NCI-H1930 (cell line): ENCODE measurements at places on chromosomes 5 and 9.

GRCh38 chr9:9099646-9100045, 1300.1 kb upstream of the DMAC1 start:
- DNase-seq = peak; percentile 23

GRCh38 chr9:90987566-90987965, 185.9 kb downstream of the SYK start:
- DNase-seq = no peak

- no peak for DNase-seq
Measured at GRCh38 chr5:13658761-13659160, 285.7 kb downstream of the DNAH5 start.

- DNase-seq = no peak
Measured at GRCh38 chr9:137924169-137924568, 46.6 kb downstream of the CACNA1B start.

DNA sequence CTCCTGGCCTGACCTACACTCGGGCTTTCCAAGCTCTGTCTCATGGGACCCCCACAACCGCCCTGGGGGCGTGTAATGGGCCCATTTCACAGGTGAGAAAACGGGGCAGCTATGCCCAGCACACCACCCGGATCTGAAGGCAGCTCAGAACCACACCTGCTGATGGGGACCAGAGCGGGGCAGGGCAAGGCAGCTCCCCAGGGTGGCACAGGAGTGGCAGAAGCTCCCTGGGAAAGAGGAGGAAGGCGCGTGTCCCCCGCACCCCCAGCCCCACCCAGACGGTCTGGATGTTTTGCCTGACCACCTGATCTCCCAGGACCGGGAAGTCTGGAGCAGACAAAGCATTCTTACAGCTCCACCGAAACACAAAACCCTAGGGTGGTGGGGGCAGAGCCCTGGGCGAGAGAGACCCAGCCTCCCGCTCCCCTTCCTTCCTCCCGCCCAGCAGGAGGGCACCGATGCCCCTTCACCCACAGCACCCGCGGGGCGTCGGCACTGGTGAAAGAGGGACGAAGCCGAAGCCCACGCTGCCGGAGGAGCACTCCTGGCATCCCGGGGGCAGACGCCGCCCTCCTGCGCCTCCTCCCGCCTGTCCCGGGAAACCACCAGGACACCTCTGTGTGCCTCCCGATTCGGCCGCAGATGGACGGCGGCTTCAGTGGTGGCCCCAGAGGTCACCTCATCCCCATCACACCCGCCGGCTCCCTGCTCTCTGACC, 14.5 kb downstream of the NOTCH1 start:
- no peak for DNase-seq

GRCh38 chr5:14428302-14429081, 153.1 kb upstream of the OTULINL start:
- DNase-seq = no peak

DNA sequence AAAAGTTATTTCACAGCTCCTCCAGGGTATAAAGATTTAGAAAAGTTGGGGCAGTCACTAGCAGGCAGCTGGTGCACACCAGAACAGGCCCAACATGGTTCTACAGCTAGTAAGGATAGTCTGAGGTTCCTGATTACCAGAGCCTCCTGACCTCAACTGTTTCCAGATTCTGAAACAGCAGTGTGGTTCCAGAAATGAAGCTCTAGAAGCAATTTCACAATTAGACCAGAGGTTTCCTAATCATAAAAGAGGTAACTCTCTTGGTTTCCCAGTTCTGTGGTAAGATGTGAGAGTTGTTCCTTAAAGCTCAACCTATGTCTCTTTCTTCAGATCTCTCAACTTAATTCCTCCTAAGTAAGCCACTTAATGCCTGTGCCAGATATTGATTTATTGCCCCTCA, 11.9 kb downstream of the AGTPBP1 start:
- no peak for DNase-seq

- DNase-seq = no peak
Measured at GRCh38 chr5:9596171-9596780, 33.9 kb downstream of the TAS2R1 start.

DNA sequence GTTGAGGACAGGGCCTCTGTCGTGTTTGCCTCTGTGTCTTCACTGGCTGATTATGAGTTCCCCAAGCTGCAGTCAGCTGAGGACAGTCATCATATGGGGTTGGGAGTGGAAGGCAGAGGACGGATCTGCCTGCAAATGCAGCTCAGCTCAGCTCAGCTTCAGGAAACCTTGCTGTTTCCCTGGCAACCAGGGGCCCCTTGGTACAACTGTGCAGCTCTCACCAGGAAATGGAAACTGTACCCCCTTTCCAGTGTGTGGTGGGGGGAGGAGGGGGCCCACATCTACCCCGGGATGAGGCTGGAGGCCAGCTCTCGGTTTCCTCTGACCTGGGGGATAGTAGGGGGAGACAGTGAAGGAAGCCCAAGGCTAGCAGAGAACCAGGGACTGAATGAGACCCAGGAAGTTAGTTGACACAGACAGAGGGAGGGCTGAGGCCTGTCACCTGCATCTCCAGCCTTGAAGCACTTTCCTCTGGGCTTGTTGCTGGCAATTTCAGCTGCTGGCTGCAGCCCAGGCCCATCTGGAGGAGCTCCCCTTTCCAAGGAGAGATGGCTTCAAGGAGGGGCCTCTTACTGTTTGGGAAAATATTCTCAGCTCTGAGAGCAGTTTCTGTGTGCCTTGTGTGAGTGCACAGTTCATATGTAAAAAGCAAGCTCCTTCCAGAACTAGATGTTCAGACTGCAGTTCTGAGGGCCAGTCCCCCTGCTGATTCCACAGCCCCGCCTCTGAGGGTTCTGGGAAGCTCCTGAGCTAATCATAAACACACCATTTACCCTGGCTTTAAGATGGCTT, 6.9 kb downstream of the ANXA6 start:
- no peak for DNase-seq

GRCh38 chr5:15441433-15442192, 58.4 kb upstream of the FBXL7 start:
- no peak for DNase-seq

DNA sequence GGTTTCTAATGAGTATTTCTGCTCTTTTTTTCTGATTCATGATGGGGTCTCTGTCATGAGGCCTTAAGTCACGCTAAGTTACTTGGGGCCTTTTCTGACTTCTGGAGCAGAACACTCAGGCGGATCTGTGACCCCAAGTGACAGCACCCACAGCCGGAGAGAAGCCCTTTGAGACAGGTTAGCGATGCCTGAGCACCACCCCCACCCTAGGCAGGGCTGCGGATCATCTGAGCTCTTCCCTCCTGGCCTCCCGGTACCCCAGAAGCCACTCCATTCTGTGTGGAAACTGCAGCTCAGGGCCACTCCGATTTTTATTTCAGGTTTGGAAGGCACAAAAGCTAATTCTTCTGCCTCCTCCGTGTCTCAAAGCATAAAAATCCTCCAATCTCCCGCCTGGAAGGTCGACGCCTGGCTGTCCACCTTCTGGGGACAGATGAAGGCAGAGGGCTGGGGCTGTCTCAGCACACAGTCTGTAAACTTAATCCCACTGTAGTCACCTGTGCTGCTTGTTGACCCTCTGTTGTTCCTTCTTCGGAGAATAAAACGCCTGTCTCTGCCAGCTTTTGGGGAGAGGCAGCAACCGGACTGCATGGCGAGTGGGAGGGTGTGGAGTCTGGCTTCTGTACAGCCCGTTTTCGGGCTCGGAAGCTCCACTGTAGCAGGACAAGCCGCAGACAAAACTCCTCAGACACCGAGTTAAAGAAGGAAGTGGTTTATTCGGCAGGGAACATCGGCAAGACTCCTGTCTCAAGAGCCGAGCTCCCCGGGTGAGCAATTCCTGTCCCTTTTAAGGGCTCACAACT, 88.8 kb downstream of the SPRY4 start:
- DNase-seq = no peak

DNA sequence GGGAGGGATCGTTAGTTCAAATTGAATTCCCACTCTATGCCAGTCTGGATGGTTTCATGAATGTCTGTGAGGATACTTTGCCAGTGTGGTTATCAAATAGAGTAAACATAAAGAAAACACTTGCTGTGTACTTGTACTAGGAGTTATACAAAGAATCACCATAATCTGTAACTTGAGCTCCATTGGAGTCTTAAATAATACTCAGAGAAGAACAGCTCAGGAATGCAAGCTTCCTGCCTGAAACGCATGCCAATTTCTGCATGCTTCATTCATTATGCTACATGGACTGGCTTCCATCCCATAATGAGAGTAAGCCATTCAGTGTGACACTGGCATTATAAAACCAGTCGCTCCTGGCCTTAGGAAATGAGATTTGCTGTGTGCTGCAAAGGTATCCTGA, 351.4 kb downstream of the SEMA5A start:
- no peak for DNase-seq

- DNase-seq = no peak
Measured at GRCh38 chr9:77980622-77981021, 51.0 kb downstream of the GNAQ start.

GRCh38 chr5:135307143-135307903, 91.7 kb downstream of the MACROH2A1 start:
- DNase-seq = no peak

- no peak for DNase-seq
Measured at GRCh38 chr9:86485359-86485758, 131.1 kb upstream of the TUT7 start.

- no peak for DNase-seq
Measured at GRCh38 chr5:143248391-143248790, 155.1 kb downstream of the NR3C1 start.

DNA sequence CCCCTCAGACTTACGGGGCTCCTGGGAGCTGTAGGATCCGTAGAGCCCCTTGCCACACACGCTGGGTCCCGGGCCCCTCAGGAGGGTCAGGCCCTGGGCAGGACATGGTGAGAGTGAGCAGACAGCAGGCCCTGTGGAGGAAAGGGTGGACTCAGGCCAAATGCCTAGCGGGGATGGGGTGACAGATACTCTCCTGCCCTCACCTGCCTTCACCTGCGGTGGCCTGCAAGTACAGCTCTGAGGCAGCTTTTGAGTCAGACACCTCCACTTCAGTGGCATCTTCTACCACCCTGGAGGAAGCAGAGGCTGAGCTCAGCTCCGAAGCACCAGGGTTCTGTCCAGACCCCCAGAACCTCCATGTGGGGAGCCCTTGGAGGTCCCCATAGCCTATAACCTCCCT, 26.2 kb downstream of the SLC35A4 start:
- DNase-seq = no peak

GRCh38 chr5:107092695-107093094, 578.0 kb downstream of the EFNA5 start:
- DNase-seq = no peak

- no peak for DNase-seq
Measured at GRCh38 chr5:81759632-81760005, 8.7 kb upstream of the SSBP2 start.

DNA sequence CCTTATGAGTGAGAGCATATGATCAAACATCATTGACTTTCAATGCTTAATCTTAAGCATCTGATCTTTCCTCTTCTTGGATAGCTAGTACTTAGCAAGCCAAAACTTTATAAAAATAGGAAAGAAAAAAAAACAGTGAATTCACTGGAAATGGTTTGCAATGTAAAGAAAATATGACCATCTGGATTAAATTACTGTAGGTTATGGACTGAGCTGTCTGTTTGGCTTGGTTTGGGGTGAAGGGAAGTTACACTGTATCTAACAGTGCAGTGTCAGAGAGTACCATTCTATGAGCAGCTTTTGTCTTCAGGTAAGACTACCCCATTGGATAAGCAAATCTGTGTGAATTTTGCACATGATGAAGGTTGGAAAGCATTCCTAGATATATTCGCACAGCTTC, 151.4 kb downstream of the TLE1 start:
- DNase-seq = no peak

DNA sequence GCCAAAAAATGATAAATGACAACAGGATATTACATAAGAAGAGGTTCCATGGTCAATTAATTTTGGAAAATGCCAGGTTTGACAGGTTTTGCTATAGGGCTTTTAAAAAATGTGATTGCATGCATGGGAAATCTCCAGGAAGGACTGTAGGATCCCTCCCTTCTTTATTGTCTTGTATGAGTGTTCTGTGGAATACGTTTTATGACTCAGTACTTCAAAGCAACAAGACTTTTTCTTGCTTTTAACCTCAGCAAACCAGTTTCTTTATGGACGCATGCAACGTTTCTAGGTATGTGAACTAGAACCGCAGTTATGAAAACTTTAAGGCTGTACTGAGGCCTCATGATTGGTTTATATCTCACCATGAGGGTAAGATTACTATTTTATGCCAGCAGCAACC, 76.6 kb upstream of the NTRK2 start:
- DNase-seq = no peak
